NCI-H2081 (cell line): ENCODE measurements at places on chromosomes 1 and 21.

GRCh38 chr1:36693161-36693525 is 210.4 kb upstream of the CSF3R start:
- no peak for DNase-seq

- DNase-seq, result no peak
These were observed 64.7 kb upstream of the LPGAT1 start for GRCh38 chr1:211895126-211895759.

GRCh38 chr1:2528016-2528415 is 1.6 kb upstream of the PANK4 start:
- DNase-seq, result peak; percentile 9

DNA sequence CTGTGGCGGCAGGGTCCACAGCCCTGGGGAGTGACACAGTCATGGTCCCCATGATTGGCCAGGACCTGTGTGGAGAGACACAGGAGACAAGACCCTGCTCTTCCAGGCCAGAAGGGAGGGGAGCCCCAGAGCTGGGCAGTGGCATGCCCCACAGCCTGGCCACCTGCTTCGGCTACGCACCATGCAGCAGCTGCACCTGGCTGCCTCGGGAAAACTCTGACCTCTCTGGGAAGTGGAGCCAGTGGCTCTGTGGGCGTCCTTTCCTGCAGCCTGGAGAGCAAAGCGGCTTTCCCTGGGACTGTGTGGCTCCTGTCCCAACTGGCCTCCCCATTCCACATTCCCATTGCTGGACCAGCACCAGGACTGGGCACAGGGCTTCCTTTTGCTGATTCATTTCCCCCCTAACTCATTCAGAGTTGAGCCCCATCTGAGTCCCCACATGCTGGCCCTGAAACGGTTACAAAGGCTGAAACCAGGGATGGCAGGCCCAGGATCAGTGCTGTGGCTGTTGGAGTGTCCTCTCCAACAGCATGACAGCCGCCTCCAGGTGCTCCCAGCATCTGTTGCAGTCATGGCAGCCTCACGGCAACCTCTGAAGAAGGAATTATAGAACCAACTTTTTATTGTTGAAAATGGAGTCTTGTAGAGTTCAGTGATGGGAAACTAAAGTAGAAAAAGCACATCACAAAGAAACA is 15.0 kb downstream of the OXCT2 start:
- no peak for DNase-seq

GRCh38 chr1:204493984-204494280 is 673 bp downstream of the PIK3C2B start:
- peak; percentile 36 for DNase-seq

- DNase-seq, result no peak
These were observed 42.9 kb downstream of the TNNT2 start for GRCh38 chr1:201334325-201335173.

DNA sequence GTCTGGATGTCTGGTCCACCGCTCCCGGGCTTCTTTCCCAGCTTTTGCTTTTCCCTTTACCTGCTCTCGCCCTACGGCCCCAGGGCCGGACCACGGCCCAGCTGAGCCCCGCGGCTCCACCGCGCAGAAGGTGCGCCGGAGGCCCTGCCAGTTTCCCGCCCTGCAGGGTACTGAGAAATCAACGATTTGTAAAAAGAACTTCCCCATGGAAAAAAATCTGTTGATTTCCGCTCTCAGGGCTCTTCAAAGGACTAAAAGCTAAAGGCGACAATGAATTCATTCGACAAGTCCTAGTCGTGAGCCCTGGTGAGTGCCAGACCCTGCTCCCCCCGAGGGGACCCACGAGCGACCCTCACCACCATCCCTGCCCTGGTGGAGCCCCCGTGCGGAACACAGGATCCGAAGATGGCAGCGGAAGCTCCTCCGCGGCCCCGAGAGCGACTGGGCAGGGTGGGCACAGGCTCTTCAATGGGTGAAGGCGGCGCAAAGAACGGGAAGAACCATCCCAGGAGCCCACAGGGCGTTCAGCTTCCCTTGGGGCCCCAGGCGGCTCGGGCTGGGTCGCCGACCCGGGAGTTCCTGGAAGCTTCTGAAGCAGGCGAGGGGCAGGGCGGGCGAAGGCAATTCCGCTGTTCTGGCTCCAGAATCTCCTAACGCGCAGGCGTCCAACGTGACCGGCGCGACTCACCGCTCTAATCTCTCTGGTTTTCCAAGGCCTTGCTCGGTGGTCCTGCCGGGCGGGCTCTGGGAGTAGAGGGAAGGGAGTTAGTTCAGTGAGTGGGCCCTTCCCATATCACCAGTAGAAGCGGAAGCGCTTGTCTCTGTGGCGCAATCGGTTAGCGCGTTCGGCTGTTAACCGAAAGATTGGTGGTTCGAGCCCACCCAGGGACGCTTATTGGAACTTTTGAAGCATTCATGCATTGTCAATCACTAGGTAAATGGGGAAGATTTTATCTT is 6.6 kb upstream of the RNU1-2 start:
- DNase-seq, result no peak

DNA sequence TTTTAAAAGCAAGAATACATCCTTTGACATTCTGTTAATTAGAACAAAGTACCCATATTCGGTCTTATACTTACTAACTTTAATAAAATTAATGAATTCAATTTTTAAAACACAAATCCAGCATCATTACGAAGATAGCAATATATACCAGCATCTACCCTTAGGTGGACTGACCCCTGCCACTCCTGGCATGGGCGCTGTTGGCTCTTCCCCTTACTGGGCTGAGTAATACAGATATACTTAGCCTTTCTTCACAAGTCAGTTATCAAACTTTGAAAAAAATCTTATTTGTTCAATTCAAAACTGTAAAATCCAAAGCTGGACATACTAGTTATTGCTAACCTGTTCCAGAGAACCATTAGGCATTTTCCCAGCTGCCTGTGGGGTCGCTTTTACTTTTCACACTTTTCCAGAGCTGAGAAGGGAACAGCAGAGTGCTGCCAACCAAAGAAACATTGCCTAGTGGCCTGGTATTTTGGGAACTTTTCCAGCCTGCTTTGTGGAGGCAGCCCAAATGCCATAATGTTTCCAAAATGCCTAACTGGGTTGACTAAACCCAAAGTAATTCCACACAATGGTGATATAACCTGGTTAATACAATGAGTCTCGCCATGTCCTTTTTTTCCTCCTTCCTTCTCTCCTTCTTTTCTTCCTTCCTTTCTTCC is 424.7 kb upstream of the ADGRL2 start:
- no peak for DNase-seq
